ENCODE measurements at places on chromosomes 12 and 14.

DNA sequence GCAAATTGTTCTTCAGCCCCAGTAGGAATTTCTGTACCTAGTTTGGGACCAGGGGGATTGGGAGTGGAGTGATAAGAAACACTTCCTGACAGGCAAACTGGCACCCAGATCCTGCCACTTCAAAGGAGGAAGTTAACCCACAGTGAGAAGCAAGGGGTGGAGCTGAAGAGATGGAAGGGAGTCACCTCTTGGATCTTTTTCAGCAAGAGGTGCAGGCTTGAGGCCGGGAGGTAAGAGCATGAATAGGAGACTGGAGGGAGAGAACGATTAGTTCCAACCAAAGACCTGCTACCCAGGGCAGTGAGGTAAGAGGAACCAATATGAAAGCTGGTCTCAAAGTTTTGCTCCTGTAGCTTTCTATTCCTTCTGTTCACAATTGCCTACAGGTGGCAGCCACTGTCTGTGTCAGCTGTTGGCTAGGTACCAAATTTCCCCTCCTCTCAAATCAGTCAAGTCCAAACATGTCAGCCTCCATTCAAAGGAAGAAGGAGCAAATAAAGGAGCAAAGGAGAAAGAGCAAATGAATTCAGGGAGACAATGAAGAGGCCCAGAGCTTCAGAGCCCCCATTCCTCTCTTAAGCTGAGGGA lies 14.9 kb upstream of the TAC3 start:
- no peak for DNase-seq

- DNase-seq = no peak
These were observed 42.9 kb downstream of the DUSP6 start for GRCh38 chr12:89309440-89309802.

- DNase-seq = no peak
These were observed 485 bp downstream of the SENP1 start for GRCh38 chr12:48105321-48105866.

GRCh38 chr14:61765225-61765943 lies 3.2 kb downstream of the SNAPC1 start:
- DNase-seq = no peak

GRCh38 chr12:124570810-124571209 lies 3.4 kb upstream of the NCOR2 start:
- no peak for DNase-seq

All from stimulated activated CD4-positive, alpha-beta T cell treated with anti-CD3 and anti-CD28 coated beads, TNF-alpha, amount 100 ng/mL, for 1 hour (primary cell).